NCI-H2029 (cell line): ENCODE measurements at places on chromosomes 2 and 18.

DNA sequence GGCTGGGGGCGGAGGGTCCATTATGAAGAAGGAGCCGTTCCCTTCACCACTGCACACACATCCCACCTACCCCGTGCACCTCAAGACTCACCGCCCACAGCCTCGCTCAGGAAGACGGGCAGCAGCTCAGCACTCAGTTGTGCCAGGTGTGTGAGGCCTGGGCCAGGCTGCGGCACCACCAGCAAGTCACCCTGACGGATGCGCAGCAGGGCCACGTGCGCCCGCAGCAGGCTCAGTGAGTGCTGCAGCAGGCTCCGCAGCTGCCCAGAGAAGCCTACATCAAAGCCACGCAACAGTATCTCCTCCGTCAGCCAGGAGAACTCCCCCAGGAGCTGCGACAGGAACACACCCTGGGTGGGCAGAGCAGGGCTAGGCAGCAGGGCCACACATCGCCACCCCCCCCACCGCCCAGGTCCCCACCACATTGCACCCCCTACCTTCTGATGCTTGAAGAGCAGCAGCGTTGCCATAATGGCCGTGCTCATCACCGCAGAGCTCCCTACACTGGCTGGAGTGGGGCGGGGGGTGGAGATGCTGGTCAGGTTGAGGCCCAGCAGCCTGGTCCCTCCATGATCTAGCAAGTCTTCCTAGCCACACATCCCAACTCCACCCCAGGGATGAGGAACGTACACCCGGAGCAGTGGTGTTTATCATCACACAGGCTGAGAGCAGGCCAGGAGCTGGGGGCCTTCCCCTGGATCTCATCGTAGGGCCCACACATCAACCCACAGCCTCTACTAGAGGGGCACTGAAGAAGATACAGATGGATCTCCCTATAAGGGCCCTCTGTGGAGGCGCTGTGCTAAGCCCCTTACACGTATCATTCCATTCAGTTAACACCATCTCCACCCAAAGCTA, 10.2 kb downstream of the GPAT2 start:
- no peak for DNase-seq

DNA sequence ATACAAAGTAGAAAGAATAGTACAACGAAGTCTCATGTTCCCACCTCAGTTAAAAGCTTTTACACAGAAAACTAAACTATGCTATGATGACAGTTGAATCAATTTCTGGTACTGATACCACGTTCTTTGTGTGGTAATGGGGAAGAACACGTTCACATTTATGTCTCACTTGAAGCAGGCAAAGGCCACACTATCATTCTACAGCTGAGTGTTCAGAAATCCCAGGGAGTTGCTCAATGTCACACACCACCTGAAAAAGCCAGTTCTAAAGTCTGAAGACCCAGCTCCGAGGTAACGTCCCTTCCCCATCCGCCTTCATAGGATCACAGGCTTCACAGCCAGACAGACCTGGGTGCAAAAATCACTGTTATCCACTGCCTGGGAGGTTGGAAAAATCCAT, 8.9 kb downstream of the RNF149 start:
- DNase-seq = no peak

DNA sequence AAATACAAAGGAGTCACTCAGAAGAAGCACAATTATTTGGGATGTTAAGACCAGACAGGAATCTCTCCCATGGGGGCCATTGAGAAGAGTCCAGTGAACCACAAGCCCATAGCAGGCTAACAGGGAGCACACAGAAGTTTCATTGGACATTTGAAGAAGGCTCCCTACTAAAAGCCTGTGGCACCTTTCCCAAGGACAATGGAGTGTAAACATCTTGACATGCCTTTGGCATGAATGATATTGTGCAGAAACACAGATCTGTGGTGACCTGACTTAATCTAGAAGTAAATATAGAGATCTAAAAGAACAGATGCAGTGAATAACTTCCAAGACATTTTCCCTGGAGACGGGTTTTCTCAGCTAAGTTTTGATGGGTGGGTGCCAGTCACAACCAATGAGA, 221.5 kb downstream of the EPHA4 start:
- no peak for DNase-seq

DNA sequence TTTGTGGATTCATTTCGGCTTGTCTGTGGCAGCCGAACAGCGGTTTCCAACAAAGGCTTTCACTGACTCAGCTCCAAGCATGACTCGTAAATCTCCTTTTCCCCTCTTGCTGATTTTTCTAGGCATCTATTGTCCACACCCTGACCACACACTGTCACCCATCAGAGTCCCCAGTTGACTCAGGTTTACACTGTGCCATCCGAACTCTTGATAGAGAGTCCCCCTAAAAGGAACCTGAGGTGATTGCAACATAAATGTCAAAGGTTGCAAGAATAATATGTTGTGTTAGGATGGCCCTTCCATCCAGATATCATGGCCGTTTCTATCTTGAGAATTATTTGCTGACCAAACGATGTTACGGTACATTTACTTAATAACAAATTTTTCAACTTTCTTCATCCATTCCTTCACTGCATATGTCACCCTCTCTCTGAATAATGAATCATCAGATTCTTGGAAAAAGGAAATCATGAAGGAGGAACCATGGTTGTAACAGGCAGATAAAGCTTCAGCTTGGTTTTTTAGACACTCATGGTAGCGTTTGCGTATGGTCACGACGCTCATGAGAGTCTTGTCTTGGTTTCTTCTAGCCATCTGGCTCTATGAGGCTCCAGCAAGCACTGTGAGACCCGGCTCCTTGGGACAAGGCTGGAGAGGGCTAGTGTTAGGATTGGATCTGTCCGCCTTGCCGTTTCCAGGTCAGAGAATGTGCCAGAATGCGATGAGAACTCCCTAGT, 72.1 kb downstream of the NPAS2 start:
- no peak for DNase-seq

DNA sequence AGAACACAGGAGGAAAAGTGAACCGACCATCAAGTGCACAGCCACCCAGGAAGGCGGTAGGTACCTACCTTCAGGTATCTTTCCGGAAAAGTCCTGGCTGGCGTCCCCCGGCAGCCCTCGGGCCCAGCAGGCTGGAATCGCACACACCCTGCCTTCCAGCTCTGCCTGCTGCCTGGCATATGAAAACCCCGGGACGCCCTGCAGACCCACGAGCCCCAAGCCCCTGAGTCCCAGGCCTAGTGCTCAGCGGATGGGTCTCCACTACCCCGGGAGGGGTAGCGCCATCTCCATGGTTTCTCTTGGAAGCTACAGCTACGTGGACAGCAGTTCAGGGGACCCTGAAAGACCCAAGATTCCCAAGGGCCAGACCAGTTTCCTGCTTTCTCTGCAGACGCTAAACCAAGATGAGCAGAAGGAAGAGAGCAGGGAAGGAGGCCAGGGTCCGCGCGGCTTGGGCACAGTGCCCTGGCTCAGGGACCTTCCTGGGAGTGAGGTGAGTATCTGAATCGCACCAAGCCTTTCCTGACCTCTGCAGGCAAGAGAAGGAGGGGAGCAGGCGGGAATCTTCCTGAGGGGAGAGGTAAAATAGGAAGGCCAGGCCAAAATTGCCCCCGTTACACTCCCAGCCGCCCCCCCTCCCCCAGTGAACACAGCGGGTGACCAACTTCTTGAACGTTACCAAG, 80.4 kb downstream of the ARHGEF4 start:
- no peak for DNase-seq

DNA sequence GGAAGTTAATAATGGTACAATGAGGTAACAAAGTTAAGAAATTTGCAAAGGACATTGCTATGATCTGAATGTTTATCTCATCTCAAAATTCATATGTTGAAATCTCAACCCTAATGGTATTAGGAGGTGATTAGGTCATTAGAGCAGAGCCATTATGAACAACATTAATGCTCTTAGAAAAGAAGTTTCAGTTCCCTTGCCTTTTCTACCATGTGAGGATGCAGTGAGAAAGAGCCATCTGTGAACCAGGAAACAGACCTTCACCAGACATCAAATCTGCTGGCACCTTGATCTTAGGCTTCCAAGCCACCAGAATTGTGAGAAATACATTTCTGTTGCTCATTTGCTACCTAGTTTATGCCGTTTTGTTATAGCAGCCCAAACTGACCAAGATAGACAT, 757.6 kb downstream of the NR4A2 start:
- no peak for DNase-seq

GRCh38 chr2:134869946-134870736, 31.7 kb downstream of the ACMSD start:
- no peak for DNase-seq

GRCh38 chr18:24502667-24503523, 42.5 kb downstream of the HRH4 start:
- DNase-seq = peak; percentile 27

- no peak for DNase-seq
Measured at GRCh38 chr2:19700861-19701585, 200.8 kb downstream of the TTC32 start.

DNA sequence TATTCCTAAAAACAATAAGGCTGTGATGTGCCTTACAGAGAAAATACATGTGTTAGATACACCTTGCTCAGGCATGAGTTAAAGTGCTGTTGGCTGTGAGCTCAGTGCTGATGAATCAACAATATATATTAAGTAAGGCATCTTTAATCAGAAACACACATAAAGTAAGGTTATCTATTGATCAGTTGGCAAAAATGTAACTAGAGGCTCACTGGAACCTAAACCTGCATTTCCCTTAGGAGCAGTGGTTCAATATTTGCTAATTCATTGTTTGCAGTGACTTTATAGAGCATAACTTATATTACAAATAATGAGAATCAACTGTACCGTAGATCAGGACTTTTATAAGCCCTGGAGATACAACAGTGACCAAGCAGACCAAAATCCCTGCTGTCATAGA, 77.0 kb upstream of the CYP1B1 start:
- no peak for DNase-seq

GRCh38 chr18:23049698-23050373, 85.4 kb upstream of the CABLES1 start:
- DNase-seq = no peak

DNA sequence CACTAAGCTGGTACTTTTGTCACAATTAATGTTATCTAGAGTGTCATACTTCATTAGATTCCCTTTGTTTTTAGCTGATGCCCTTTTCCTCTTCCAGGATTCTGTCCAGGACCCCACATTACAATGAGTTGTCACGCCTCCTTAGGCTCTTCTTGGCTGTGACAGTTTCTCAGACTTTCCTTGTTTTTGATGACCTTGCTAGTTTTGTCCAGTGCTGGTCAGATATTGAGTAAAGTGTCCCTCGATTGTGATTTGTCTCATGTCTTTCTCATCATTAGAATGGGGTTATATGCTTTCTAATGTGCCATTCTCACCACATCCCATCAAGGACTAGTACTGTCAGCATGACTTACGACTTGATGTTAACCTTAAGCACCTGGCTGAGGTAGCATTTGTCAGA, 162.3 kb downstream of the FHOD3 start:
- DNase-seq = no peak

DNA sequence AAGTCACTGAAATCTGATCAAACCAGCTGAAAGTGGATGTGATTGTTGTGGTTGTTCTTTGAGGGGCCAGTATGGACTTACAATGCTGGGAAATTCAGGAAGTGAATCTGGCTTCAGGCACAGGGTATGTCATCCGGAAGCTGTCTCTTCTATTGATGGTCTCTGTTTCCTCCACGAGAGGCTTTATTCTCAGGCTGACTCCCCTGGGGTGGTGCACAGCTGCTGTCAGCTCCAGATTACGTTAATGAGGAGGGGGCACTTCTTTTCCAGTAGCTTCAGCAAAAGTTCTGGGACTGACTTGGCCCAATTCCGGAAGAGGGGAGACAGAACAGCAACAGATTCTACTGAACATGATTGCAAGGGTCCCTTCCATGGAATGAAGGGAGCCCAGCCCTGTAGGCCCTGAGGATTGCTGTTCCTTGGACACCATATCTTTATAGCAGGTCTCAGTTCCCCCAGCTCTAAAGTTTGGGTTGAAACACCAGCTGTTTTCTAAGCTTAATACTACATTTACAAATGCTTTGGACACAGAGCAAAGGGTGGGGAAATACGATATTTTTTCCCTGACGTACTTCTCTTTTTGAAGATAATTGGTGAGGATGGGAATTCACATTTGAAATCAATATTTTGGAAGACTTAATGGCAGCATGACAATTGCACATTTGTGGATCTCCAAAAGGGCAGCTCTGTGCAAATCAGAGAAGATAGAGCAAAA, 400.9 kb downstream of the TSN start:
- DNase-seq = no peak

GRCh38 chr2:23327416-23327815, 57.6 kb upstream of the KLHL29 start:
- peak; percentile 58 for DNase-seq
